ENCODE measurements at places on chromosomes 13 and 19.

DNA sequence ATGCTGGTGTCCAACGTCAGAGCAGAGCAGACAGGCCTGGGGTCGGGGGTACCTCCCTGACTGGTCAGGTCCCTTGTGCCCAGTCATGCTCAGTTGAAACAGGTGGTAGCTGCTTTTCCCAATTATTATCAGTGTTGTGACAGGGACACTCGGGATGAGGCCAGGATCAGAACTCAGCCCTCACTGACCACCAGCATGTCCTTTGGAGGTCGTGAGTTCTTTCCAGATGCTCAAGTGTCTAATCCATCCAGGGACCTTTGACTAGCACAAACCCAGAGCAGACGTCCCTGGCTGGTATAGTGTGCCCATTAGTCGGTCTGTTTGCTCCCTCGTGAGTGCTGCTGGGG, 22.4 kb downstream of the MAU2 start:
- no peak for DNase-seq

- DNase-seq = no peak
Measured at GRCh38 chr13:31201341-31202031, 1.7 kb downstream of the B3GLCT start.

- no peak for DNase-seq
Measured at GRCh38 chr13:46086985-46087384, 17.8 kb downstream of the CPB2 start.

DNA sequence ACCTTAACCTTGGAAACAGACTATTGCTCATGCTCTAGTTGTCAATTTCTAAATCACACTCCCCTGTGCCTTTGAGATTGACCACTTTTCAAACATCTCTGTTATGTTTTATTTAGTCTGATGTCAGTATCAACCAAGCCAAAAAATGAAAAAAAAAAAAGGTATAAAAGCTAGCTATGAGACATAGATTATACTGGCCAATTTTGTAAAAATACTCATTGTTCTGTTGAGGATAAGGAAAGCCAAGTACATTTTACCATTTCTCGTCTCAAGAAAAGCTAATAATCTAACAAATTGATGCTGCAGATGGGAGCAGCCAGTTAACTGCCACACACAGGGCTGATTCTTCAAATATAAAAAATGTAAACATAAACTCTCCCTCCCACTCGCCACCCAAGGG, 572.6 kb upstream of the KLF12 start:
- DNase-seq = no peak

DNA sequence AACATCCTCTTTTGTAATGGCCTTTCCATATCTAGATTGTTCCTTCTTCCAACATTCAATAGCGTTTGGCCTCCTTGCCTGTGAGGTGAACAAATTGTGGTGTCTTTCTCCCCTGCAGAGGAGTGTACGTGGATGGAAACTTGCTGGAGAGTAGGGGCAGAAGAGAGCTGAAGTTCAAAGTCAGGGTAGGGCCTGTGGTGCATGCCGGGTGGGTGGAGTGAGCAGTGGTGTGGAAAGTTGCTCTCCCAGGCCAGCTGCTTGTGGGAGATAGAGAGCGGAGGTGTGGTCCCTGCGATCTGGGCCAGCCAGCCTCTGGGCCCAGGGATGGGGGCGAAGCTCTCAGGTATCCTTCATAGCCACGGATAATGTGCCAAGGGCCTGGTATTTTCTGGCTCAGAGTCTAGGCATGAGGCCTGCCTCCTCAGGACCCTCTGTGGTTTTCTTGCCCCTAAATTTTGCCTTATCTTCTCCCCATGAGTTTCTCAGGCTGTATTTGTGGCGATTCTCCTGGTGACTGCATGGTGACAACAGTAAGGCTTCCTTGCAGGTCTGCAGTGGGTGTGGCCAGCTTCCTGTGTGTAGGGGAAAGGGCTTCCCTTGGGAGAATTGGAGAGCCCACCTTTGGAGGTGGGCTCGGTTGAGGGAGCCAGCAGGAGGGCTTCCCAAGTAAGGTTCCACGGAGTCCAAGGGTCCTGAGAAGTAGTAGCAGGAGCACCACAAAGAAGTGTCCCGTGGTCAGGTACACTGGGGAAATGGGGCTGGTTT, 6.7 kb downstream of the RGCC start:
- no peak for DNase-seq

- DNase-seq = no peak
Measured at GRCh38 chr13:48813518-48813917, 159.8 kb downstream of the CYSLTR2 start.

DNA sequence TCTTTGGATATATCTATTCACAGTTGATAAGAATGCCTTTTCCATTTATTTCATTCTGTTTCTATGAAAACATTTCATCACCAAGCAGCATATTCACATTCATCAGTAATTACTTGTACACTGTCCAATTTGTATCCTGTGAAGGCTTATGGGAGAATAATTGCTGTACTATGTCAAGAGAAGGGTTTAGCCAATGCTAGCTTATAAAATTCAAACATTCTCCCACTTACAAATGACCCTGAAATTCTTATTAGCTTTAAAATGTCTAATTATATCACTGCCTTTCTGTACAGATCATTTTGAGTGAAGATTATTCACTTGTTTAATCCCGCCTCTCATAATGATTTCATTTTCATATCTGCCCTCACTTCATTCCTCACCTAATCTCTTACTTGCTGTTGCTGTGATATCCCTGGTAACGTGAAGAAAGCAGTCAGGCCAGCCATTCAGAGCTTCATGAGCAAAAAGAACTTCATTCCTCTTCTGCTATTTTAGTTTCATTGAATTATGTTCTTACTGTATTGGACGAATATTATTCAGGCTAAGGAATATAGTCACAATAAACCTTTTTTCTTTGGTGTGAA, 778.7 kb downstream of the OLFM4 start:
- DNase-seq = no peak

All from activated T-helper 1 cell treated with anti-CD3 and anti-CD28 coated beads, Interleukin-2, amount 50 U/mL, for 16 hours (primary cell).